ENCODE measurements at places on chromosomes 1 and 21.
A peak's percentile ranks its signal among the peaks of the same experiment; 100 is the strongest.

DNA sequence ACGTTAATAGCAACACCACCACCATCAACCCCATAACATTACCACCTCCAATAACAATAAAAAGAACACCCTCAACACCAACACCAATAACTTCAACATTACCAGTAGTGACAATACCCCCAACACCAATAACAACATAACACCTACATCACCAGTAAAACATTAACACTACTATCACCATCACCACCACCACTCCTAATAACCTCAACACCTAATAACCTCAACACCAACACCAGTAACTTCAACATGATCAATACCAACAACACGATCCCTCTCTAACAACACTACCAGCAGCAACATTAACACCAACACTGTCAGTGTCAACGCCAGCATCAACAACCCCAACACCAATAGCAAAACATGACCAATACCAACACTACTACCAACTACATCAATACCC lies 57.2 kb downstream of the TAS1R2 start:
- no peak for DNase-seq

- DNase-seq: no peak
These were observed 76.4 kb upstream of the SLC45A1 start for GRCh38 chr1:8241417-8242014.

DNA sequence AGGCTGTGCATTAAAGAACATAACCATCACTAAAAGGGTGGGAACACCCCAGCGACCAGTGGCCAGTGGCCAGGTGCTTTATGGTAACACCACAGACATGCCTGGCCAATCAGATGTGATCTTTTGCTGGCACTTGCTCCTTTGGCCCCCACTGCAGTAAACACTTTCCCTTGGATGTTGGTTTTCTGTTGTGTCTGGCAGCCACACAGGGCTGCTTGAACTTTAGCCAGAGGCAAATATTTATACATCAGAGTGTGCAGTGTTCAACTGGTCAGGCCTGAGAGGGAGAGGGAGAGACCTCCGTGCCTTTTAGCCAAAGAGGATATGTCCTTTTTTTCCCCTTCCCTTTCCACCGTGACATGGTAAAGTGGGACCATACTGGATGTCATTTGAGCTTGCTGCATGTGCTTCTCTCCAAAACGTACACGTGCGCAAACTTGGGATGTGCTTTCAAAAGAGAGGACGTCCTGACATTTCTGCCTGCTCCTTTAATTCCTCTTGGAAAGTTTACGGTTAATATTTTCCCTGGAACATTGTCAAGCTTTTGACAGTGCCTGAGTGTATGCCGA lies 101.2 kb downstream of the NFIA start:
- no peak for DNase-seq

DNA sequence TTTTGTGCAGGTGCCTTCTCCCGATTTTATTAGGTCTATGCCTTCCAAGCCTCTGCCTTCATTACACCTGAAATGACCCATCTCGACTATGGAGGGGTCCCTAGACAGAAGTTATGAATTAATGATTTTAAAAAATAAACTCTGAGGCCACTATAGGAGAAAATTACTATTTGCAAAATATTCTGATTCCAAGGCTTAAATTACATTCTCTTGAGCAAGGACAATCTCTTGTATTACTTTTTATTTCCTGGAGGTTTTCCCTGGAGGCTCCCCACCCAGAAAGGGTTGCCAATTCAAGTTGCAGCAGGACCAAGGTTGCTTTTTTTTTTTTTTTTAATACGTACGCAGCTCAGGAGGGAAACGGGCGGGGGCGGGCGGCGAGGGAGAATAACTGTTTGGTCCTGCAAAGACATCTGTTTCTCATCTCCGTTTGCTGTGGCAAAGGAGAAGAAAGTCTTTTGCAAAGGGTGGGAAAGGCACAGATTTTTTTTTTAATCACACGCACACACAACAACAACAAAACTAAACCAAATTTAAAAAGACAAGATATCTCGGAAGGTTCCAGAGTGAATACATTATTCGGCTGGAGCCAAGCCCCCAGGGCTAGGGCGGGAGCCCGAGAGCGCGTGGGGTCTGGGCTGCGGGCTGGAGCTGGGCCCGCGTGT lies 618 bp upstream of the SERTAD4 start:
- no peak for DNase-seq

DNA sequence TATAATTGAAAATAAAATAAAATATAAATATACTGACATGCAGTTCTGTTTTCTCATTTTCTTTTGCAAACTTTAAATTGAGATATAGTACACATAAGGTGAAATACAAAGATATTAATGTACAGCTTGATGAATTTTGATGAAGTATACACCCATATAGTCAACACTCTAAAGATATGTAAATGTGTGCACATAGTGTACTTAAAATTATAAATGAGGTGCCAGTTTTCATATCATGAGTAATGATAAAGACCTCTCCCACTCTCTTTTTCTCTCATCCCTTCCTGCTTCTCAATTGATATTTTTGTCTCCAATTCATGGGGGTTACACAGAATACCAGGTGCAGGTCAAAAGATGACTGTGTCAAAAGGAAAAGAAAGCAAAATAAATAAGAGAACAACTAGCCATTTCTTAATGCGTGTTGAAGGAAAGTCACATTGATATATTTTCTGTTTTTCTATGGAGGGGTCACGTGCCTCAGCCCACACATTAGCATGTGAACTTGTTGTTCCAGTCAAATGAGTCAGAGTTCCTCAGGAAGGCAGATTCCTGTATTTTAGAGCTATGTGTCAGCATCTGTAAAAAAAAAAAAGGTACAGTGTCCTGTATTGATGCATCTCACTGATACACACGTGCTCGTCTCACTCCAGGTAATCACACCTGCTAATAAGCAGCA lies 64.3 kb upstream of the HOOK1 start:
- DNase-seq: no peak

DNA sequence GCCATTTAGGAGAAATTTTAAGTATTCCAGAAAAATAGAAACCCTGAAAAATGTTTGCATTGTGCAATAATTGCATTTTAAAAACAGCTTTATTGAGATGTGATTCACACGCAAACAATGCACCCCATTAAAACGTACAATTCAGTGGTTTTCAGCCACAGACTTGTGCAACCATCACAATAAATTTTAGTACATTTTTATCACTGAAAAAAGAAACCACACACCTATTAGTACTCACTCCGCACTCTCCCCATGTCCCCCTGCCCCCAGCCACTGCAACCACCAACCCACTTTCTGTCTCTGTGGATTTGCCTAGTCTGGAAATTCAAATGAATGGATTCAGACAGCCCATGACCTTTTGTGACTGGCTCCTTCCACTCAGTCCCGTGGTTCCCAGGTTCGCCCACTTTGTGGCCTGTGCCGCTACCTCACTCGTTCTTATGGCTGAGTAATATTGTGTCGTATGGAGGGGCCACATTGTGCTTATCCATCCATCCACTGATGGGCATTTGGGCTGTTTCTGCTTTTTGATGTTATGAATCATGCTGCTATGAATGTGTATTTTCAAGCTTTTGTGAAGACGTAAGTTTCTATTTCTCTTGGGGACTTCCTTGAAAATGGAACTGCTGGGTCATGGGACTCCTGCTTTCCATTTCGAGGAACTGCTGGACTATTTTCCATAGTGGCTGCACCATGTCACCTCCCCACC lies 147.7 kb upstream of the ARHGEF16 start:
- DNase-seq: peak; percentile 4

DNA sequence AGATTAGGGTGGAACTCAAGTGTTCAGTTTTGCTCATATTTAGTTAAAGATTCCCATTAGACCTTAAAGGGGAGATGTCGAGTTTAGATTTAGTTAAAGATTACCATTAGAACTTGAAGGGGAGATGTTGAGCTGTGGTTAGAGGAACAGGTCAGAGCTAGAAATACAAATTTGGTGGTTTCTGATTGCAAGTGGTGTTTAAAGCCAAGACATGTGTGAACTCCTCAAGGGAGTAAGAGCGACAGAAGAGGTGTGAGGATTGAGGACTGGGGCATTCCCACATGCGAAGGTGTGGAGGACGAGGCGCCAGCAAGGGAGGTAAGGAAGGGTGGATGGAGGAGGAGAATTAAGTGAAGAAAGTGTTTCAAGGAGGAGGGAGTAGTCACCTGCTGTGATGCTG lies 168.6 kb downstream of the IER5 start:
- no peak for DNase-seq

DNA sequence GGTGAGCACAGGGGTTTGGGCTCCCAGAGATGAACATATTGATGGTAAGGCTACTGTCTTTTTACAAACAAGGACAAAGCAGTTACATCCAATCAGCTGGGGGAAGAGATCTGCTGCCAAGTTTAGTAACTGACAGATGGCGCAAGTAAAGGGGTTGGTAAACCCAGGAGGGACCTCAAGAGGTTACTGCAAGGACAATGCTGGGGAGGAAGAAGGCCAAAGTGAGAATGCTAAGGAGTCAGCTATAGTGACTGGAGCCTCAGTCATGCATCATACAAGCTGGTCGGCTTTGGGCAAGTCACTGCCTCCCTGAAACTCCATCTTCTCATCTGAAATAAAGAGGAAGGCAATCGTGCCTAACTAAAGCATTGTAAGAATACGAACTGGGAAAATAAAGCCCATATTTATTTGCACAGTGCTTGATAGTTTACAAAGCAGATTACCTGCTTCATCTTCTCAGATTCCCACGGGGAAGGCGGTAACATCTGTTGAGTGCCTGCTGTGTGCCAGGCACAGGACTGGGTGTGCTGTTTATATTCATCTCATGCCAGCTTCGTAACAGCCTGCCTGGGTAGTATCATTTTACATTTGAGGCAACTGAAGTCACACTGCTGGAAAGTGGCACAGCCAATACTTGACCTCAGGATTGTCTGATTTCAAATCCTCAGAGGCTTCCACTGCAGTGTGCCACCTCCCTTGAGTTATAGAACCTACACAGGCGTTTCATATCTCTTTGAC lies 114.8 kb downstream of the BEND5 start:
- DNase-seq: no peak

DNA sequence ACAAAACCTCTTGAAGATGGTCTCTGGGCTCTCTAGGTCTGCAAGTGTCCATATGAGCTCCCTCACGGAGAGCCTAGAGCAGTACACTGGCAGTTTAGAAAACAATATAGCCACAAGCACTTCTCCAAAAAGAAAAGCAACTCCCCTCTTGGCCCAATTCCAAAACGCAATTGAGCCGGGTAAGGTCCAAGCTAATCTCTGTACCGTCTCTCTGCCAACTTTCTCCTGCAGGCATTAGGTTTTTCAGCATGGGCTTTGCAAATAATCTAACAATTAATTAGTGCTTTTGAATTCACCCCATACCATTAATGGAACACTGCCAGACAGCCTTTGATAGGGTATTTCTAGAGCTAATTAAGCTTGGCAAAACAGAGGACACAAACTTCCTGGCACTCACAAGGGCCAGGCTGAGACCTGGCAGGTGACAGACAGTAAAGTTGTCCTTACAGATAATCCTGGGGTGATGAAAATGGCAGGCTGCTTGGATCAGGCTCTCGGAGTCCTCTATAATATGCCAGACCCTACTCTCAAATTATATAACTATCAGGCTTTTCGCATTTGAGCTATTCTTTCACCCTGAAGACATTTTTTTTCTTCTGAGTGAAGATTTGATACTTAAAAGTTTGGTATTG lies 39.8 kb downstream of the TGFBR3 start:
- DNase-seq: peak; percentile 37

GRCh38 chr21:45126204-45126626 lies 51.8 kb downstream of the ADARB1 start:
- no peak for DNase-seq

DNA sequence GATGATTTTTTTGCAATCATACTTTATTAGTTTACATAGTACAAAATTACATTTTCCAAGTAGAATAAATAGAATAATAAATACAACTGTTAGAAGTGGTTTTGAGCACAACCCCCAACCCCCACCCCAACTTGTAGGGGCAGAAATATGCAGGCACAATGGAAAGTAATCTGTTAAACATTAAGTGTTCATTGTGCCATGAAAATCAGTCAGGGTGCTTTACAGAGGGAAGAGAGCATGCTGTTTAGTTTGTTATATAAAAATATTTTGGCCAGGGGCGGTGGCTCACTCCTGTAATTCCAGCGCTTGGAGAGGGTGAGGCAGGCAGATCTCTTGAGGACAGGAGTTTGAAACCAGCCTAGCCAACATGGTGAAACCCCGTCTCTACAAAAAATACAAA lies 2.6 kb downstream of the OR10T2 start:
- DNase-seq: no peak

GRCh38 chr1:28456078-28456477 lies 49.8 kb upstream of the RCC1 start:
- DNase-seq: no peak

- DNase-seq: no peak
These were observed 37.3 kb downstream of the SNRPE start for GRCh38 chr1:203898458-203899352.

DNA sequence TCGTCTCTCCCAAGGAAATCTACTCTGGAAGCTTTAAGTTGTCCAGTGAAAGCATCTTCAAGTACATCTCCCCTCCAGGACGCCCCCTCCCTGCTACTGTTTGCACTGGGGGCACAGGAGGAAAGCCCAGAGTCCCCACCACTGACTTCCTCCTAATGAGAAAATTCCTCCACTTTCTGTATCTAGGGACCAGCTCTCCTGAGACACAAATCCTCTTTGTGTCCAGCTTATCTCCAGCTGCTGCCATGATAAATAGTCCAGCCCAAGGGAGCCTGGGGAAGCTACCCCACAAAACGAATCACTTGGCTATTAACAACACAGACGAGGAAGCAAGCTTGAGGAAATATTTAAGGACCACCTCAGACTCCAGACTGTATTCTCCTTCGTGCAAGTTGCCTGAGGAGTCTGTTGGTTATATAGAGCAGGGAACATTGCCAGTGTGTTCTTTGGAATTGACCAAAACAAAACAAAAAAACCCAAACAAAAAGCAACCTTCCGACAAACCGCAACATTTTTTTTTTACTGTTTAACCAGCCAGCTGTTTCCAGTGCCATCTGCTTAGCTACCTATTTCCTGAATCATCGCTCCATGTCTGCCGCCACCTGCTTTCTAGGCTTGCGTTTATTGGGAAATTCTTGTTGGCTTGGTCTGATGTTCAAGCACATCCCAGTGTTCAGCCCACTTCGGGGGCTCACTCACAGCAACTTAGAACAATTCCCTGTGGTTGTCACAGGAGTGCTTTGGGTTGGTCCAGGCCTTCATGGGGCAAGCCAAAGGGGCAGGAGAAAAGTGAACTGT lies 7.7 kb downstream of the C1orf226 start:
- DNase-seq: peak; percentile 45

DNA sequence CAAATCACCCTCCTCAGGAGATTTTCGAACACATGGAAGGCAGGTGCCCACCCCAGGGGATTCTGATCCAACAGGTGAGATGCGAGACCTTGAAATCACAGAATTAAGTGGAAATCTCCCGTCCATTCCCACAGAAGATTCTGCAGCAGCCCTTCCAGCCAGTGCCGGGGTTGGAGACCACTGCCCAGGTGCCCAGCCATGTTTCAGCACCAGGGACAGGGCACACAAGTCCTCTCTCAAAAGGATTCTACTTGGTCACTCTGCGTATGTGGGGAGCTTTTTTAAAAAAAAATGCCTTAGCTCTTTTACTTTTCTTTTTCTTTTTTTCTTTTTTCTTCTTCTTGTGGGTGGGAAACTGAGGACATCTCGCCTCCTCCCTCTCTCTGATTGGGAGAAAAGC lies 80.7 kb downstream of the VWA5B1 start:
- no peak for DNase-seq

GRCh38 chr1:52041551-52042185 lies 8.1 kb upstream of the KTI12 start:
- no peak for DNase-seq

GRCh38 chr1:30655672-30656071 lies 67.7 kb downstream of the MATN1 start:
- no peak for DNase-seq

GRCh38 chr1:87052400-87052799 lies 138.0 kb downstream of the HS2ST1 start:
- DNase-seq: no peak

- peak; percentile 53 for DNase-seq
These were observed 569 bp downstream of the ATF3 start for GRCh38 chr1:212608959-212609700.

Data from LoVo (cell line).